NCI-H524 (cell line): ENCODE measurements at places on chromosomes 7 and 10.

DNA sequence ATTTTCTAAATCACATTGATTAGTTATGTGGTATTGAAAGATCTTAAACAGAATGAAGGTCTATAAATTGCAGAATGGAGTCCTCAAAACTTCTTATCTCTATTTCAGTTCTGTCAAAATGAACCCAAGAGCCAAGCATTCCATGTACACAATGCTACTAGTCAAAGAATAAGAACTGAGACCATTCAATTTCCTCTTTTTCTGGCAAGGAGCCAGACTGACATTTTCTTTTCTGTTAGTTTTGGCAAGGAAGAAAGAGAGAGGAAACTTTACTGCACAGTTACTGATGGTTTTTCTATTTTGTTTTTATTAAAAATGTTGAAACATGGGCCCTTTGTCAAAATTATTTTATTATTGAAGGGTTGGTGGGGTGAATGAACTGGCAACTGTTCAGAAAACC lies 181.8 kb upstream of the FERD3L start:
- no peak for DNase-seq

- no peak for DNase-seq
Measured at GRCh38 chr7:101137651-101138212, 10.8 kb downstream of the SERPINE1 start.

- DNase-seq, result no peak
Measured at GRCh38 chr7:134737566-134738345, 41.7 kb upstream of the CALD1 start.

- DNase-seq, result peak; percentile 12
Measured at GRCh38 chr7:155724327-155725005, 80.0 kb downstream of the RBM33 start.

GRCh38 chr10:77581738-77582137 lies 55.9 kb downstream of the KCNMA1 start:
- no peak for DNase-seq

DNA sequence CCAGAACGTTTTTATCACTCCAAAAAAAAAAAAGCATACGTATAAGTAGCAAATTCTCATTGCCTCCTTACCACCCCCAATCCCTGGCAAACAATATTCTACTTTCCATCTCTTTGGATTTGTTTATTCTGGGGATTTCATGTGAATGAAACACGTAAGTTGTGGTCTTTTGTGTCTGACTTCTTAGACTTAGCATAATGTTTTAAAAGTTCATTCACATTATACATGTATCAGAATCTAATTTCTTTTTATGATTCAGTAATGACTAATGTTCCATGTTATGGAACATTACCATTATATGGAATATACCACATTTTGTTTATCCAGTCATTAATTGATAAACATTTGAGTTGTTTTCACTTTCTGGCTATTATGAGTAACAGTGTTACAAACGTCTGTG lies 12.5 kb upstream of the KLHL7 start:
- no peak for DNase-seq

DNA sequence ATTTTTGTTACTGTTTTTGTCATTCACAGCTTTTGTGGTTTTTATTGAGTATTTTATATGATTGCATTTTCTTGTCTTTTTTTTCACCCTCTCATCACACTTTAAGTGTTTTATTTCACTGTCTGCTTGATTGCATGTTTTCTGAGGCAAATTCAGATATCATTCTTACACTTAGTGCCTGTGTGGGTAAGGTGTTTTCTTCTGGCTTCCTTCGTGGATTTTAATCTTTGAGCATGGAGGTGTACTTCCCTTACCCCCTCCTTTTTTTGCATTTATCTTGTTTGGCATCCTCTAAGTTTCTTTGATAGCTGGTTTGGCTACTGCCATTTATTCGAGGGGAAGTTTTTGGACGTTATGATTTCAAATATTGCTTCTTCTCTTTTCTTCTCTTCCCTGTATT lies 127.9 kb downstream of the MLLT10 start:
- DNase-seq, result no peak

DNA sequence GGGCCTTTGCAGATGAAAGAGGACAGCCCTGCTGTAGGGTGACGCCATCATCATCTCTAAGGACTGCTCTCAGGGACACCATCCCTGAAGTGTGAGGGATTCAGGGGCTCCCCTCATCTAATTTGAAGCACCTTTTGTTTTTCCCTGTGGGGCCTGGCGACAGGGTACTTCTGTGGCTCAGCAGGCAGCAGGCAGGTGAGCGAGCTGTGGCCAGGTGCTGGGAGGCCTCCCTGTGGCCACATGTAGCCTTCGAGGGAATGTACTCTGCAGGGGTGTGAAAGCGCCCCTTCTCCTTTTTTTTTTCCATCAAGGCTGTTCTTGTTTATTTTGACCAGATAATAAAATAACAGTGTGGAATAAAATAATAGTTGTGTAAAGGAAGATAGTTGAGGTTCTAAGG lies 118.2 kb upstream of the DPP6 start:
- no peak for DNase-seq
